ENCODE measurements at places on chromosomes 4 and X. TPM values are rescaled to one million over a fixed set of nuclear protein-coding genes. Genes with fewer than 3 reads are reported as not detected.
A peak's percentile ranks its signal among the peaks of the same experiment; 100 is the strongest.

- DNase-seq: no peak
- no peak overlapping the region for H3K27ac ChIP-seq
- no peaks in the 10 kb centered on the region for H3K27me3 ChIP-seq
- no peaks in the 10 kb centered on the region for H3K36me3 ChIP-seq
- H3K4me3 ChIP-seq: no peak overlapping the region
- H3K4me1 ChIP-seq: no peaks in the 10 kb centered on the region
Measured at GRCh38 chr4:139783741-139784484, 118.3 kb downstream of the MGST2 start.

DNA sequence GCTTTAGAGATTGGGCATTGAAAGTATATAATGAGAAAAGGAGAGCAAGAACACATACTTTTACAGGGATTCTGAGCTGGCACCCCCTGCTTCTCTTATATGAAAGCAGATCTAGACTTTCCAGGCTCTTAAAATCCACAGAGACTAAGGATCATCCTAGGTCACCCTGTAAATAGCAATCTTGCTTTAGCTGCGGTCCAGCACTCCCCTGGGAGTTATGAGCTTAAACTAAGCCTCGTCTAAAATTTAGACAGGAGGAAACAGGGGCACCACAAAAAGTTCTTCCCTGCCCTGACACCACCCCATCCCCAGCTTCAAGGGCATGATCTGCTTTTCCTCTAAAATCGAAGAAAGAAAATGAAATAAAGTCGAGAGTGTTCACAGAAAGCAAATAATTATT is 143.3 kb upstream of the KCNIP4 start:
- H3K36me3 ChIP-seq: no peaks in the 10 kb centered on the region
- no peak overlapping the region for H3K4me3 ChIP-seq
- no peak for DNase-seq

DNA sequence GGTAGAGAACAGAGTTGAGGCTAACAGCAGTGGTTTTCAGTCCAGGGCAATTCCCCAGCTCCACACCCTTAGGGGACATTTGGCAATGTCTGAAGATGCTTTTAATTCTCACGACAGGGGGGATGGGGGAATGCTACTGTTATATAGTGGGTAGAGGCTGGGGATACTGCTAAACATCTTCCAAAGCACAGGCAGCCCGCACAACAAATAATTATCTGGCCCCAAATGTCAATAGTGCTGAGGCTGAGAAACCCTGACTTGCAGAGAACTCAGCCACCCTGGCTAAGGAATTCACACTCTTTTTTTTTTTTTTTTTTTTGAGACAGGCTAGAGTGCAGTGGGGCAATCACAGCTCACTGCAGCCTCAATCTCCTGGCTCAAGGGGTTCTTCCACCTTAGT is 60.6 kb downstream of the POLR2B start:
- peaks cover 7% of the 10 kb centered on the region for H3K36me3 ChIP-seq
- no peaks in the 10 kb centered on the region for H3K27me3 ChIP-seq
- H3K4me3 ChIP-seq: no peak overlapping the region
- H3K27ac ChIP-seq: no peak overlapping the region

GRCh38 chr4:25439918-25440477 is 62.9 kb downstream of the ANAPC4 start:
- DNase-seq: peak; percentile 68
- peaks cover 5% of the 10 kb centered on the region for H3K27me3 ChIP-seq
- H3K4me1 ChIP-seq: no peaks in the 10 kb centered on the region
- H3K4me3 ChIP-seq: no peak overlapping the region
- H3K27ac ChIP-seq: no peak overlapping the region

DNA sequence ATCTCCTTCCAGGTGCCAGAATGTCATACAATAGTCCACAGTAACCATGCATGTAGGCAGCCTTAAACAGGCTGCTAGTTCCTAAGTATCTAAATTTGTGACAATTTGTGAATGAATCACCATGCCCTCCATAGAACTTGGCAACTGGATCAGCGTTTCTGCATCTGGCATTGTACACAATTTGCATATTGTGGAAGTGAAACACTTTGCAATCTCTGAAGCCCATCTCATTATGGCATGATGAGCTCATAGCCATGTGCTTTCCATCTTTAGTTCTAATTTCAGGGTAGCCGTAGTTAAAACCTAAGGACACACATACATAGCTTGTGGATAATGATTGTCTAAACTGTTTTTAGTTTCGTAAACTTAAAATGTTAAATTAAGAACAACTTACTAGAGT is 573.6 kb downstream of the PPP4R3C start:
- no peak overlapping the region for H3K4me3 ChIP-seq
- DNase-seq: no peak
- H3K36me3 ChIP-seq: no peaks in the 10 kb centered on the region
- no peak overlapping the region for H3K27ac ChIP-seq

Gene SRPX2
- polyA plus RNA-seq: 43.1 TPM

DNA sequence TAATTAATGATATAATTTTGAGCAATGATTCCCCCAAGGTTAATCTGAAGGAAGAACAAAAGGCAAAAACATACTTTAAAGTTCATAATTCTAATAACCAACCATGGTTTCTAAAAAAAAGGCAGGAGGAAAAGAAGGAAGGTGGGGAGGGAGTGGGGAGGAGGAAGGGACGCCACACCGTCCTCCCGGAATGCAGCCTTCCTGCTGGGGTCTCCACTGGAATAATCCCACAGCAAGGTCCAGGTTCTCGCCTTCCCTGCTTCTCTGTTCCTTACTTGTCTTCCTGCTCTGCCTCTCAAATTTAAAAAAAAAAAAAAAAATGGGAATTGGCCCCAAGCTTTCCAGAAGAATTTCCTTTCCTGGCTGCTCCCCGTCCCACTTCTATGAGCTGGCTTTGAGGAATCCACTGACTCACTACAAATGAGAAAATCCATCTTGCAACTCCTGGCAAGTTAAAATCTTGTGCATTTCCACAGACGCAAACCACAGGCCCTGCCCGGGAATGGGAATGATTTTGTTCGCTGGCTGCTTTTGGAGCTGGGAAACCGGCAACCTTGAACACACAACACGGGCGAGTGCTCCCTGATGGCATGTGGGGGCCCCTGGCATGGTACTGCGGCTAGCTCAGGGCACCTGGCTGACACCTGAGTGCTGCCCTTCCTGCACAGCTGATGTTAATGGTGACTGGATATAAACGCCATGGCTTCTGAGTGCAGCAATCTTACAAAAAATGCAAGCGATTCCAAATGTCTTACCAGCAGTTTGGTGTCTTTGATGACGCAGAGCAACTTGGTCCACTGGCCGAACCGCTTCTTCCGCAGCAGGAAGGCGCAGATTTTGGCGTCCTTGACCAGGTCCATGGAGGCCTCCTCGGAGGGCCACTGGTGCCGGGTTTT is 97.0 kb downstream of the AFAP1 start:
- peaks cover 38% of the 10 kb centered on the region for H3K36me3 ChIP-seq
- H3K4me1 ChIP-seq: peaks cover 34% of the 10 kb centered on the region
- peak overlapping the region; percentile 99 for H3K27ac ChIP-seq
- peak overlapping the region; percentile 15 for H3K4me3 ChIP-seq

Gene MRPL1
- 22.5 TPM for polyA plus RNA-seq

Gene GLRB
- 3.2 TPM for polyA plus RNA-seq

Gene INPP4B
- polyA plus RNA-seq: 1.6 TPM

Gene POU3F4
- polyA plus RNA-seq: not detected

DNA sequence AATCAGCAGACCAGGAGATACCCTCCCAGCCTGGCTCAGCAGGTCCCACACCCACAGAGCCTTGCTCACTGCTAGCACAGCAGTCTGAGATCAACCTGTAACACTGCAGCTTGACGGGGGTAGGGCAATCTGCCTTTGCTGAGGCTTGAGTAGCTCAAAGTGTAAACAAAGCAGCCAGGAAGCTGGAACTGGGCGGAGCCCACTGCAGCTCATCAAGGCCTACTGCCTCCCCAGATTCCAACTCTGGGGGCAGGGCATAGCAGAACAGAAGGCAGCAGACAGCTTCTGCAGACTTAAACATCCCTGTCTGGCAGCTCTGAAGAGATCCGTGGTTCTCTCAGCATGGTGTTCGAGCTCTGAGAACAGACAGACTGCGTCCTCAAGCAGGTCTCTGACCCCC is 15.1 kb upstream of the GABRA2 start:
- no peaks in the 10 kb centered on the region for H3K36me3 ChIP-seq
- H3K4me1 ChIP-seq: no peaks in the 10 kb centered on the region
- H3K27ac ChIP-seq: no peak overlapping the region
- DNase-seq: peak; percentile 59

- DNase-seq: no peak
- H3K4me3 ChIP-seq: no peak overlapping the region
- no peaks in the 10 kb centered on the region for H3K4me1 ChIP-seq
Measured at GRCh38 chr4:4888695-4889094, 29.2 kb downstream of the MSX1 start.

GRCh38 chr4:76061982-76062381 is 12.5 kb upstream of the ART3 start:
- no peak for DNase-seq
- H3K4me1 ChIP-seq: no peaks in the 10 kb centered on the region
- no peak overlapping the region for H3K27ac ChIP-seq
- no peaks in the 10 kb centered on the region for H3K36me3 ChIP-seq

DNA sequence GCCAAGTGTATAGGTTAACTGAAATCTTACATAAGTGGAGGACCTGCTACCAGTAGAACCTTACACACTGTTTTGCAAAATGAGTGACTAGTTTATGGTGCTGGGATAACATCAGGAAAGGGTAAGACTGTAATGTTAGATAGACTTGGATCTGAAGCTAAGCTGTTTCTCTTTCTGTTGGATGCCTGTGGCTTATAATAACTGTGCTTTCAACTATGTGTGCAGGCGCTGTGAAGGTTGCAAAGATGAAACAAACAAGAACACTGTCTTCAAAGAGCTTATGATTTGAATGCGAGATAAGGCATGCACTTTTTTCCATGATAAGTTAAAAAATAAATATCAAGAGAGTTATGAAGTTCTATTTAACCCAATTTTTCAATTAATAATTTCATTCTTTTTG is 34.5 kb upstream of the LCORL start:
- H3K4me3 ChIP-seq: no peak overlapping the region
- H3K27me3 ChIP-seq: no peaks in the 10 kb centered on the region

GRCh38 chr4:150229520-150229919 is 151.3 kb downstream of the DCLK2 start:
- DNase-seq: peak; percentile 93
- no peak overlapping the region for H3K4me3 ChIP-seq
- H3K4me1 ChIP-seq: peaks cover 22% of the 10 kb centered on the region
- H3K27ac ChIP-seq: peak overlapping the region; percentile 92
- peaks cover 2% of the 10 kb centered on the region for H3K36me3 ChIP-seq
- H3K27me3 ChIP-seq: no peaks in the 10 kb centered on the region

DNA sequence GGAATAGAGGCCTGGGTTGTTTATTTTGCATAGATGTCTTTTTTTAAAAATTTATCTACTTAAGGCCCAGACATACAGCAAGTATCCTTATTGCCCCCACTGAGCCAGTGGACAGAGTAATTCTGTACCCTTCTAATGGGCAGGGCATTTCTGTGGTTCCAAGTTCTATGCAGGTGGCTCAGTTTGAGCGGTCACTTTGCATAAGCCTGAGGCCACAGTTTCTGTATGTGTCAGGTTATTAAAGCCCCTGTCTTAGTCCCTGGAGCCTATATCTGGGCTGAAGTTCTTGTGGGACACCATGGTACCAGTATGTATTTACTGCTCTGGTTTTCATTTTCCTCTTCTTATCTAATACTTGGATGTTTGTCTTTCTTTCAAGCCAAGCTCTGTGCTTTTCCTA is 168.8 kb downstream of the MID1IP1 start:
- no peaks in the 10 kb centered on the region for H3K4me1 ChIP-seq
- peaks cover 7% of the 10 kb centered on the region for H3K27me3 ChIP-seq
- no peak for DNase-seq
- no peak overlapping the region for H3K4me3 ChIP-seq

DNA sequence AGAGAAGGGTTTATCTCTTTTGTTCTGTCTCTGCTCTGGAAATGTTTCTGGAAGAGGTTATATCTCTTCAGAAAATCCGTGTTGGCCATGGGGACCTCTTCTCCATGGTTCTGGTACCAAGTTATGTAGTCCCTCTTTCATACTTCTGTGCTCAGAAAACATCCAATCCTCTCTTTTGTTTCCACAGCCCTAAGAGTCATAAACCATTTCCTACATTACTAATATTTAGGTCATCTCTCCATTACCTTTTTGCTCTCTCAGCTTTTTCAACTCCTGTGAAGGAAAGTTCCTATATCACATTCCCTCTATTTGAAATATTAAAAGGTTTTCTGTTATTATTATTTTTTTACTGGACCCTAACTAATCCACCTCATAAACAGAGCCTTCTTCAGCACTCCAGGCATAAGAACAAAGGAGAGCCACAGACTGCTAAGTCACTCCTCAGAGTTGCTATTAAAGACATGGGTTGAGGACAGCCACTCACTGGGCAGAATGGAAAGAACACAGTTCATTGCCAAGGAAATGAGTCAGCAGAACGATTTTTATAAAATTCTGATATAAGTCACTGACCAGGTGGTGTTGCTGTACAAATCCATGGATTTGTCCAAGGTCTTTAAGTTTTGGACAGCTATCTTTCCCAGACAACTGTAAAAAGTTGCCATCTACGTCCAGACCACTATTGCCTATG is 122.4 kb upstream of the NPY2R start:
- H3K4me1 ChIP-seq: no peaks in the 10 kb centered on the region
- H3K27me3 ChIP-seq: no peaks in the 10 kb centered on the region
- H3K27ac ChIP-seq: no peak overlapping the region
- DNase-seq: peak; percentile 3
- no peak overlapping the region for H3K4me3 ChIP-seq
- H3K36me3 ChIP-seq: no peaks in the 10 kb centered on the region

- no peaks in the 10 kb centered on the region for H3K36me3 ChIP-seq
- no peaks in the 10 kb centered on the region for H3K27me3 ChIP-seq
- no peak overlapping the region for H3K27ac ChIP-seq
- H3K4me1 ChIP-seq: peaks cover 5% of the 10 kb centered on the region
Measured at GRCh38 chr4:48762408-48762807, 17.7 kb downstream of the FRYL start.

- no peak for DNase-seq
- no peaks in the 10 kb centered on the region for H3K36me3 ChIP-seq
- peaks cover 3% of the 10 kb centered on the region for H3K27me3 ChIP-seq
- no peaks in the 10 kb centered on the region for H3K4me1 ChIP-seq
- H3K27ac ChIP-seq: no peak overlapping the region
Measured at GRCh38 chr4:83381173-83381572, 46.5 kb upstream of the HPSE start.

DNA sequence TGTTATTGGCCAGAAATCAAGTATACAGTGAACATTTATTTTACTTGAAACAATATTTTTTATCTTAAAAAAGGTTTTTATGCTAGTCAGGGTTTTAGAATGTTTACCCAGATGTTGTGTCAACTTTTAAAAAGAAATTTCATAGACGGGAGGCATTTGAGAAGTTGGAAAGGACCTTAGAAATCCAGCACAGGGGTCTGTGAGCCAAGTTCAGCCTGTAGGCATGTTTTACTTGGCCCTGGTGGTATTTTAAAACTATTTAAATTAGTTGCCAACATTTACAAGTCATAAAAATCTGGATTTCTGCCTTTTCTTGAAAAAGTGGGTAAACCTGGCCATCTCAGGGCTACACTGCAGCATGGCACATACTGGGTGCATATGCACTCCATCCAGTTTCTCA is 25.5 kb upstream of the FHL1 start:
- DNase-seq: no peak
- no peaks in the 10 kb centered on the region for H3K27me3 ChIP-seq
- no peak overlapping the region for H3K4me3 ChIP-seq
- no peak overlapping the region for H3K27ac ChIP-seq
- no peaks in the 10 kb centered on the region for H3K4me1 ChIP-seq

- DNase-seq: no peak
- no peaks in the 10 kb centered on the region for H3K27me3 ChIP-seq
- H3K4me1 ChIP-seq: no peaks in the 10 kb centered on the region
- no peaks in the 10 kb centered on the region for H3K36me3 ChIP-seq
- H3K4me3 ChIP-seq: no peak overlapping the region
- H3K27ac ChIP-seq: no peak overlapping the region
Measured at GRCh38 chr4:66628146-66628545, 917.2 kb downstream of the CENPC start.

Gene PASD1
- not detected for polyA plus RNA-seq

Gene SH3TC1
- polyA plus RNA-seq: 2.3 TPM

Measured in IMR-90 (cell line).